ENCODE measurements at places on chromosomes 1 and 21. TPM values are rescaled to one million over a fixed set of nuclear protein-coding genes. Genes with fewer than 3 reads are reported as not detected.

- no peak for DNase-seq
Measured at GRCh38 chr1:230982696-230983095, 3.8 kb downstream of the ARV1 start.

DNA sequence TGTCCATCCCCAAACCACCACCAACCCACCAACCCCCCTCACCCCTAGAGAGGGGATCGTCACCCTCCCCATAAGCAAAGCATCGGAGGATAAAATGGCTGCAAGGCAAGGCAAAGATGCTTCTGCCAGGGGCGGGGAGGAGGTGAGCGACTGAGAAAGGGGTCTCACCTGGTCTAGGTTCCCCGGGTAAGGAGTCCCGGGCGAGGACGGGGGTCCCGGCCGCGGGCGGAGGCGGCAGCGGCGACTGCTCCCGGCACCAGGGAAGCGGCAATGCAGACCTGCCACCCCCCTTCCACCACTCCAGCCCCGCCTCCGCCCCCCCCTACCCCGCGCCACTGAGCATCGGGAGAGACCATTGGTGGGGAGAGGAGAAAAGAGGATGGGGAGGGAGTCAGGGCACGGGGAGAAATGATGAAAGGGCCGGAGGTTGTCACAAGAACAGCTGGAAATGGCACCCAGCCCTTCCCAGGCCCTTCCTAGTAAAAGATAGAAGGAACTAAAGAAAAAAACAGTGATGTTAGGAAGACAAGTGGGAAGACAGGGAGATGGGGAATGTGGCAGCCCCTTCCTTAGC lies at the start of gene SV2A:
TSS of gene SV2A (minus strand) at position 274 of the 574 bp plus-strand sequence. CDS start 4,004 bp downstream, outside the sequence.
- peak; percentile 44 for DNase-seq

- no peak for DNase-seq
Measured at GRCh38 chr21:15875286-15875685, 145.5 kb downstream of the USP25 start.

GRCh38 chr1:11891433-11892186 lies 32.9 kb upstream of the NPPB start:
- no peak for DNase-seq

GRCh38 chr1:221263831-221264767 lies 384.9 kb downstream of the HLX start:
- peak; percentile 42 for DNase-seq

DNA sequence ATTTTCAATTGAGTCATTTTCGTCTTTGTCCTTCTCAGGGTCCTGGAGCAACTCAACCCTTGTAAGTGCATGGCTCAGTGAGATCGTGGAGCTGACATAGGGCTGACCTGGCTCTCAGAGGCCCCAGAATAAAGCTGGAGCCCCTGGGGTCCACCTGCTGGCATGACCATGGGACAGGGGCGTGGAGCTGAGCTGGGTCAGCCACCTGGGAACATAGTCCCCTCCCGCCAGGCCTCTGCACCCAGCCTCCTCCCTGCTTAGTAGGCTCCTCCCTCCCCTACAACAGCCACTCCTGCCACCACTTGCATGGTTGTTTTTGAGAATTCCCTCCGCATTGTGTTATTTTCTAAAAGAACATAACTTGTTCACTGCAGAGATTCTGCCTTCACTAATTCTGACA lies 3.1 kb upstream of the RIPK4 start:
- DNase-seq = no peak

GRCh38 chr1:63663301-63663700 lies 70.1 kb downstream of the PGM1 start:
- no peak for DNase-seq

GRCh38 chr1:154567386-154568156 lies at the start of gene CHRNB2:
Gene CHRNB2 (plus strand): TSS chr1:154567778. CDS start chr1:154568045, 267 bp downstream.
- DNase-seq = peak; percentile 66

- no peak for DNase-seq
Measured at GRCh38 chr1:234495231-234495990, 16.4 kb upstream of the TARBP1 start.

DNA sequence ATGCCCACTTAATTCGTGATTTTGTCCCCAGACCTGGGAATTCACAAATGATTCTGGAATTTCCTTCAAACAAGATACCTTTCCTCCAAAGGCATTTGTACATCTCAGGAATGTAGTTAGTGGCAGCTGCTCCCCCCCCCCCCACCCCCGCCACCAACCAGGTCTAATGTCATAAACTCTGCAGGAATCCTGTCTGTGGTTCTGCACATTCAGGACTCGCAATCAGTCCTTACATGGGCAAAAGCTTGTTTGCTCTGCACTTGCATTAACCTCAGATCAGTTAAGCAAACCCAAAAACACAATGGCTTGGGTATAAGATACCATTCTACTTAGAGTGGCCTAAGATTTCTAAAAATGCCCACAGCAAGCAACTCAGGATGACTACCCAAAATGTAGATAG lies 143.8 kb downstream of the TGFB2 start:
- DNase-seq = no peak

GRCh38 chr1:53142226-53142853 lies at the start of gene SLC1A7:
Gene SLC1A7 (minus strand): TSS chr1:53142638. CDS start chr1:53142449, 189 bp downstream.
- no peak for DNase-seq

- no peak for DNase-seq
Measured at GRCh38 chr1:198936371-198937083, 297.7 kb downstream of the PTPRC start.

DNA sequence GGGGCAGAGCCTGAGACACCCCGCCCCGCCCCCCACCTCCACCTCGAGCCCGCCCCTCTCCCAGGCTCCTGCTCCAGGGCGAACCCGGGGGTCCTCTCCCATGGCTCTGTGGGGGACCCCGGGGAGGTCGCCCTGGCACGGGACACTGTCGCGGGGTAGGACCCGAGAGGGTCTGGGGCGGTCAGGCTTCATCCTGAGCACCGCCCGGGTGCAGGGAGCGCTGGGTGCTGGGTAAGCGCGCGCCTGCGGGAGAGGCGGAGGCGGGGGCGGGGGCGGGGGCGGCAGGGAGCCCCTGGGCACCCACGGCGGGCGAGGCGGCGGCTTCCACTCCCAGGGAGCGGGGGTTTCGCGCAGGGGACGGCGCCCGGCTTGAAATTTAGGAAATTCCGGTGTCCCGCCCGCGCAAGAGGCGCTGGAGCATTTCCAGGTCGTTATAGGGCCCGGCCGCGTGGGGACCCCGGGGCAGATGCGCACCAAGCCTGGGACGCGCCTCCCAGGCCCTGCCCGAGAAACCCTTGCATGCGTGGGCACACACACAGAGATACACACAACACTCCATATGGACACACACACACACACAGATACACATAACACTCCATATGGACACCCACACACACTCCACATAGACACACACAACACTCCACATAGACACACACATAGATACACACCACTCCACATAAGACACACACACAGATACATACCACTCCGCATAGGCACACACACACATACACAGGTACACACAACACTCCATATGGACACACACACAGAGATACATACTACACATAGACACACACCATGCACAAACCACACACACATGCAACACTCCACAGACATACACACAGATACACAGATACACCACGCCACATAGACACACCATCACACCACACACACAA lies 48.7 kb upstream of the SLC19A1 start:
- DNase-seq = peak; percentile 59

GRCh38 chr1:21469581-21469980 lies 29.6 kb downstream of the NBPF3 start:
- no peak for DNase-seq

GRCh38 chr21:36450511-36450910 lies 29.4 kb downstream of the CLDN14 start:
- DNase-seq = no peak

DNA sequence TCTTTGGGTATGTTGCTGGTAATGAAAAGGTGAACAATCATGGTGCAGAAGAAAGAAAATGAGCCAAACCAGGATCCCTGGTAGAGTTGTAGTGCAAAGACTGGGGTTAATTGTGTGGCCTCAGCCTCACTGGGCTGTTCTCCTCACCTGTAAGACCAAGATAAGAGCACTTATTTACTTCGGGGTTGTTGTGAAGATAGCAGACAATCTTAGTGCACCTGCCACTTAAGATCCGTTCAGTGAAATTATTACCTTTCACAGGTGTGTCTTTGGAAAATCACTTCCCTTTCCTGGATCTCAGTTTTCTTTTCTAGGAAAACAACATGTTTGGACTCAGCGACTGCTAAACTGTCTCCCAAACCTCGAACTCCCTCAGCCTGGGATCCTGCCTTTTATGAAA lies 1.3 kb upstream of the FGGY start:
- DNase-seq = no peak

DNA sequence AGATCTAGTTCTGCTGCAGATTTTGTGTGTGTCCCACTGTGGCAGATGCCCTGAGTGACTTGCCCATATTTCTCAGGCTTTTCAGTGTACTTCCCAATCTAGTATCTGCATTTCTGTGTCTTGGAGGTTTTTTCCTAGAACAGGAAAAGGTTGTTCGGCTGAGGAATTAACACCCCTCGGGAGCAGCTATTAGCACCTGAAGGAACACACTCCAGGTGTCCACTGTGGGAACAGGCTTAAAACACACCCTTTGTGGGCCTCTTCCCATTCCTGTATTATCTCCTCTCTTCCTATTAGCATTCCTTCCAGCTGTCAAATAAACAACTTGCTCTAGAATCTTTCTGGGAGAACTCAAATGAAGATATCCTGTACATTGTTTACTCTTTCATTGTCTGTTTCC lies 178.3 kb downstream of the HMCN1 start:
- no peak for DNase-seq

- DNase-seq = no peak
Measured at GRCh38 chr1:76287917-76288316, 213.4 kb downstream of the ST6GALNAC3 start.

DNA sequence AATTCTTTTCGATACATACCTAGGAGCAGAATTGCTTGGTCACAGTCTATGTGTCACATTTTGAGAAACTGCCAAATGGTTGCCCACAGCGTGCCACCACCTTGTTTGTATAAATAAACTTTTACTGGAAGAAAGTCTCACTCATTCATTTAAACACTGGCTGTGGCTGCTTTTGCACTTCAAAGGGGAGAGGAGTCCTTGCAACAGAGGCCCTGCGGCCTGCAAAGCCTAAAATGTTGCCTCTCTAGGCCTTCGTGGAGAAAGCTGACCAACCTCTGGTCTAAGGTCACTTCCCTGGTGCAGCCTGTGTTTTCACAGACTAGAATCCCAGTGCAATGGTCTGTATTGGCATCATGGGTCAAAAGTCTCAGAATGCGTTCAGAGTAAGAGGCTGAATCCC lies 8.3 kb downstream of the RIPK4 start:
- DNase-seq = no peak

DNA sequence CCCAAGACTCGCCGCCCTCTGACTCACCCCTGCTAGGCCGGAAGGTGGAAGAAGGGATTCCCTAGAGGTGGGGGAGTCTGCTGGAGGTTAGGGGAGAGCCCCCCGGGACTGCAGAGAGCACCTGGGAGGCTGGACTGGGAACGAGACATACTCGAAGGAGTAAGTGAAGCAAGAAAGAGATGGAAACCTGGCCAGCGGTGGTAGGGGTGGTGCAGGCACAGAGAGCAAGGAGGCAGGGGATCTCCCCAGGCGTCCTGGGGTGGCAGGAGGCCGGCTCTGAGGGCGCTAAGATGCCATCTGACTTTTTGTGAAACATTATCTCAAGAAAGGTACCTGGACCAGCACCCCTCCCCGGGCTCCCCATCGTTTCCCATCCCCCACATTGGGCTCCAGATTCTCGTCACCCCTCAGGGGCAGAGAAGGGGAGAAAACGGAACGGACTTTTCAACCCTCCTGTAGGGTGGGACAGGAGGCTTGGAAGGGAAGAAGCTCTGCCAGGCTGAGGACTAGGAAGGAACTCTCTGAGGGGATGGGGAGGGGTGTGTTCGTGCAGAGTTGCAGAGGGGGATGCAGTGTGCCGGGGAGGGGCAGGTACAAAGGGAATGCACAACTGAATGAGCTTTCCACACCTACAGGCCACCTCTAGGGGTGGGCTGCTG lies 708 bp downstream of the CHRNB2 start:
- no peak for DNase-seq

- no peak for DNase-seq
Measured at GRCh38 chr1:173117108-173117633, 66.4 kb upstream of the TNFSF18 start.

DNA sequence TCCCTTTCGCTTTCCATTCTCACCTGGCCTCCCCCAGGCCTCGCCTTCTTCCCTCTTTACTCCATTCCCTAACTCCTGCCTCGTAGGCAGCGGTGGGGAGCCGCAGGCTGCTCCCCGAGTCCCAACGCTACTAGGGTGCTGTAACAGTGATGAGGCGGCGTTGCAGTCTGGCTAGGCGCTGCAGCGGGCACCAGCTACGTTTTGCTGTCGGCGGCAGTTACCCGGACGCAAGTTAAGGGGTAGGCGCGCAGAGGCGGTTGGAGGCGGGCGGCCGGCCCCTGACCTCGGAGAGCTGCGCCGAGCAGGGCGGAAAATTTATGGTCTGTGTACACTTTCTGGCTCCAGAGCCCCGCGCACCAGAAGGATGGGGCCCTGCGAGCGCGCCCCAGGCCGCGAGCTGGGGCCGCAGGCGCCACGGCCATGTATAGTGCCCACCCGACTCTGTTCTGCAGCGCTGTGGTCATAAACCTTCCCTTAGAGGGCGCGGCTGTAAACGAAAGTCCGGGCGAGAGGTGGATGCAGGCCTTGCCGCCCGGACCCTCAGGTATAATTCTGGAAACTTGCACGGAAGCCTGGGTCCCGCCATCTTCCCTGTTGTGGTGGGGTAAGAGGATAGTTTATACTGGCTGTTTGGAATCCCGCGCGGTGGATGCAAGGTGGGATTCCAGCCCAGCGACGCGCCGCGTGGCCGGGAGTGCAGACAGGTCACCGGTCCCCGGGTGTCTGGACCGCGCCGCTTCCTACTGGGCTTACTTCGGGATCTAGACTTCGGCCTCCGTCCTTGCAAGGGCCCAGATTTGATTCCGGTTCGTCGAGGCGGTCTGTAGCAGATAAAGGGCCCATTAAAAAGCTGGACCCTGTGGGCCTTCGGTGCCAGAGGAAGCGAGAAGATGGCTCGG lies 15.0 kb downstream of the HLX start:
- DNase-seq = no peak

- no peak for DNase-seq
Measured at GRCh38 chr1:5508669-5509330, 483.4 kb downstream of the NPHP4 start.

DNA sequence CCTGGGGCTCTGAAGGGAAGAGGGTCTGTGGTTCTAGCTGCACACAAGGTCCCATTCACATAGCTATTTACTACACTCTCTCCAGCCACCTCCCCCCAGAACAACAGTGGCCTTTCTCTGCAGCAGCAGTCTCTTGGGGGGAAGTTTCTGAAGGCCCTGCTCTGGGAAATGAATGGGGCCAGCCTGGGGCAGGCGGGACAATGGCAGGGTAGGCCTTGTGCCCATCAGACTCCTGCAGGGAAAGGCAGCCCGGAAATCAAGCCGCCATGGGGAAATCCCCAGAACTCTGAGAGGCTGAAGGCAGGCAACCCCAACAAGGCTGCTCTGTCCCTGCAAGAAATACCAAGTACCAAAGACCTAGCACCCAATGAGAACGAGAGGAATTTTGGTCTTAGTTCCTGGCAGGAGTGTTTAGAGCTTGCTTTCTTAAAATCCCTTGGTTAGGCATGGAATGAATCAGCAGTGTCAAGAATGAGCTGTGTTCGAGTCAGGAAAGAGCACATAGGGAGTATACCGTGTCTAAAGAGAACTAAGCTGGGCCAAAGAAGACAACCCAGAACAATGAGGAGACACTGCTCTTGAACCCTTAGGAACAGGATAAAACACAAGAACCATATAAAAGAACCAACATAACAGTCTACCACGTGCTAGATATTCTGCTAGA lies 11.3 kb downstream of the ARHGEF11 start:
- no peak for DNase-seq

GRCh38 chr1:230117694-230118093 lies 50.7 kb downstream of the GALNT2 start:
- DNase-seq = no peak

- no peak for DNase-seq
Measured at GRCh38 chr1:46689897-46690296, 18.2 kb downstream of the TEX38 start.

Gene PRKCZ
- total RNA-seq = 22.4 TPM

Gene RPE65
- not detected for total RNA-seq

Data from activated naive CD4-positive, alpha-beta T cell treated with anti-CD3 and anti-CD28 coated beads, Interleukin-2, amount 50 U/mL, for 72 hours (primary cell).